ENCODE measurements at places on chromosomes 5 and 9. TPM values are rescaled to one million over a fixed set of nuclear protein-coding genes. Genes with fewer than 3 reads are reported as not detected.

The TAL2 gene
- total RNA-seq = 8.6 TPM

The DMRTA1 gene
- total RNA-seq = 1.9 TPM

The DUSP1 gene
- total RNA-seq = 301 TPM

The SPEF2 gene
- 20.0 TPM for total RNA-seq

GRCh38 chr5:133203317-133204305 is 151.8 kb downstream of the HSPA4 start:
- no peak for DNase-seq

DNA sequence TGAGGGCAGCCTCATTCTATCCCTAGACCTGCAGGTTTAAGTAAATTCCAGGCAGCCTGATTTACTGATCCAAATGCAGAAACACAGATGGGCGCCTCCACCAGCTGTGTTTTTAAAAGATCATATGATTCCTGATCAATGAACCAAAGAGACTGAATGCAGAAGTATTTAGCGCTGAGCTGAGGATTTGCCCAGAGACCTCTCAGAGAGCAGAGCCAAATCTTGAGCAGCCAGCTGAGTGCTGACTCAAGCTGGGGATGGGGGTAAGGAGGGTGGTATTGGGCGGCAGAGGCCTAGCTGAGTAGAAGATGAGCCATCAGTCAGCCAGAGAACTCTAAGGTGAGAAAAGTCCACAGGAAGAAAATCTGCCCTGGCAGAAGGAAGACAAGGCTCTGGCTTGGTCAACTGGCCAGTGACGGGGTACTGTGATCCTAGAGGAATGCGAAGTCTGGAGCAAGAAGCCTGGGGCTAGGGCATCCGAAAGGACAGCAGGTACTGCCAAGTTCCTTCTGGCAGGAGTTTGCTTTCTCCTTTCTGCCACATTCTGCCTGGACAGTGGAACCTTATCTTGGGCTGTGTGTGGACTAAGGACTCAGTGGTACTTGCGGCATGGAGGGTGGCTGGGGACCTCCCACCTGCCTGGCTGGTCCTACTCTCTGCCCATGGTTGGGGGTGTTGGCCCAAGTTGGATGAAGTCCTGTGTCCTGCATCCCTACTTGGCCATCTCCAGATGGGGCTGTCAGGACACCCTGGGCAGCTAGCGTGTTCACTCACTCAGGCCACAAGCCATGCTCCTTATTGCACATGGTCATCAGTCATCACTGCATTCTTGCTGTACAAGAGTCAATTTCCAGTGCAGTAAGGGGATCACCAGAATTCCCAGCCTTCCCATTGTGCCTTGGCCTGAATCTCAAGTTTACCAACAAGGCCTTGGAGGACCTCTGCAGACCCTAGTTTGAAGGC is 34.5 kb upstream of the CDKN2AIPNL start:
- DNase-seq = no peak

GRCh38 chr9:34501889-34502425 is 20.8 kb downstream of the ENHO start:
- DNase-seq = peak; percentile 92

DNA sequence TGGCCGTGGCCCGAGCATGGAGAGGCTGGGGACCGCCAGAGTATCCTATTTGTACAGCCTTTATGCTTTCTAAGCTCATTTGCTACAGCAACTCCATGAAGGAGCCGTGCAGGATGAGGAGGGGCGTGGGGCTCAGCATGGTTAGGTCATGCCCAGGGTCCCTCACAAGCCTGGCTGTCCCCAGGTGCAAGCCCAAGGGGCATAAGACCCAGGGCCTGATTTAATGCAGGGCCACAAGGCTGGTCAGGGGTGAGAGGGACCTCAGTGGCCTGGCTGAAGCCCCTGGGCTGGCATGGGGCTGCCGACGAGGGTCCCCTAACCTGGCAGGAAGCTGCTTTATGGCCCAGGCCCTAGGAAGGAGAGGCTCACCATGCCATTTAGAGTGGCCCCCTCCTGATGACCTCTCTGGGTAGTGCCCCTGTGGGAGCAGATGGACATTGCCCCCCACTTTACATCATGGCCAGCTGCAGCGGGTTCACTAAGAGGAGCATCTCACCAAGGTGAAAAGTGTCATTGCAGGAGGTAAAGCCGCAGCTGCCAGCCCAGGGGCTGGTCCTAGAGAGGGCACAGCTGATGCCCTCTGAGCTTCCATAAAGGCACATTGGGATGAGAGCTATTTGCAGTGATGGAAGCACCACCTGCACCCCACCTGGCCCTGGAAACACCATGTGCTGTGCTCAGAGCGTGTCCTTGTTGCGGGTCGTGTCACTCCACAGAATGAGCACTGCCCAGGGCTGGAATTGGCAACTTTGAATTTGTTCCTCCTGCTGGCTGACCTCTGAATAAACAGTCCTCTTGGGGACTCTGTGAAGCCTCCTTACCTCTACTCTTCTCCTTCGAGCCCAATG is 58.9 kb downstream of the ZNF618 start:
- DNase-seq = no peak

- no peak for DNase-seq
These were observed 979 bp downstream of the CCNB1 start for GRCh38 chr5:69167929-69168328.

DNA sequence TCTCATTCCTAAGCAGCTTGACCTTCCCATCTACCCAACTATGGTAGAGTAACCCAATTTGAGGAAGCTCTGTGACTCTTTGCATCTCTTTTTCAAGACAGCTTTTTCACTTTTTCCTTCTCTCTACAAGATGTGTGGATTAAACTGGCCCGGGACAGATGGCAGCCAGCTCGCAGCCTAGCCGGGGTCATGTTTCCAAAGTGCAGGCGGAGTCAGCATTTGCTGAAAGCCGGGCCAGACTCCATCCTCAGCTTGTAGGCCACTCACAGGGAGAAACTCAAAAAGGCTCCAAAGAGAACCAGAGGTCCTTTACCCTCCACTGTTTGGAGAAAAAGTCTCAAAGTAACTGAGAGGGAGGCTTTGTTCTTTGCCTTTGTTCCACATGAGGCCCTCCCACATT is 286.8 kb upstream of the PANK3 start:
- peak; percentile 75 for DNase-seq

DNA sequence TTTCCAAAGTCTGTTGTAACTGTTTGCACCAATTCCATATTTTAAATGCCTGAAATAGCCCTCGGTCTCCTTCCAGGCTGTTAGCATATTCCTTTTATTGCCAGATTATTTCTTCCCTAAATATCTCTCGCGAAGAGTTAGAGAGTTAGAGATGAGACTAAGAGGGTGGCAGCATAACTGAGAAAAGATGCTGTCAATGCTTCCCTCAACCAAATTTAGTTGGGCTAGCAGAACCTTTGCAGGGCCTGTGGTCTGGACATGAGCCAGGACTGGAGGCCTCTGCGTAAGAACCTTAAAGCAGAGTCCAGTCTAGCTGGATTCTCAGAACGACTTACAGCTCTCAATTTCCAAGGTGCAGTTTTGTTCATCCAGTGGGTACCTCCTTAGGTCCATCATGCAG is 135.9 kb downstream of the GABRB2 start:
- no peak for DNase-seq

GRCh38 chr5:120958877-120959485 is 494.9 kb downstream of the PRR16 start:
- no peak for DNase-seq

DNA sequence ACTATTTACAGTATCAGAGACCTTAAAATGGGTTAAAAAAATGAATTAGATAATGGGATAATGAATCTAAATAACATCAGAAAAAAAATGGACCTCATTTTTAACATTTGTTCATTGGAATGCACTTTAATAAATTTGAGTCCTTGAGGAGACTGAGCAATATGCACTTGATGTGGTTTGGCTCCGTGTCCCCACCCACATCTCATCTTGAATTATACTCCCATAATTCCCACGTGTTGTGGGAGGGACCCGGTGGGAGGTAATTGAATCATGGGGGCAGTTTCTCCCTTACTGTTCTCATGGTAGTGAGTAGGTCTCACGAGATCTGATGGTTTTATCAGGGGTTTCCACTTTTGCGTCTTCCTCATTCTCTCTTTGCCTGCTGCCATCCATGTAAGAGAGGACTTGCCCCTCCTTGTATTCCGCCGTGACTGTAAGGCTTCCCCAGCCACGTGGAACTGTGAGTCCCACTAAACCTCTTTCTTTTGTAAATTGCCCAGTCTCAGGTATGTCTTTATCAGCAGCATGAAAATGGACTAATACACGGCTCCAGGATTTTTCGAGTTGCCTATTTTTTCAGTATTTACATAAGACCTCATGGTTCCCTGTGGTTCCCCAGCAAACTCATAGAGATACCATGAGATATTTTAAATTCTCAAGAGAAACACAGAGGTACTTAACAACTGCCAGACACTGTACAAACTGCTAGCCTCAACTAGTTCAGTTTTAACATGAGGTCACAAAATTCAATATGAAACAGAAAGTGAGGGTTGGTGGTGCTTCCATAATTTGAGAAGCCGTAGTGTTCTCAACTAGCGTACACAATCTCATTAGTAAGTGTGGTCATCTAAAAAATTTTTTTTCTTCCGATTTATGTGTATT is 128.3 kb downstream of the TLE1 start:
- DNase-seq = no peak

GRCh38 chr5:36505021-36505420 is 101.4 kb upstream of the SLC1A3 start:
- DNase-seq = no peak

DNA sequence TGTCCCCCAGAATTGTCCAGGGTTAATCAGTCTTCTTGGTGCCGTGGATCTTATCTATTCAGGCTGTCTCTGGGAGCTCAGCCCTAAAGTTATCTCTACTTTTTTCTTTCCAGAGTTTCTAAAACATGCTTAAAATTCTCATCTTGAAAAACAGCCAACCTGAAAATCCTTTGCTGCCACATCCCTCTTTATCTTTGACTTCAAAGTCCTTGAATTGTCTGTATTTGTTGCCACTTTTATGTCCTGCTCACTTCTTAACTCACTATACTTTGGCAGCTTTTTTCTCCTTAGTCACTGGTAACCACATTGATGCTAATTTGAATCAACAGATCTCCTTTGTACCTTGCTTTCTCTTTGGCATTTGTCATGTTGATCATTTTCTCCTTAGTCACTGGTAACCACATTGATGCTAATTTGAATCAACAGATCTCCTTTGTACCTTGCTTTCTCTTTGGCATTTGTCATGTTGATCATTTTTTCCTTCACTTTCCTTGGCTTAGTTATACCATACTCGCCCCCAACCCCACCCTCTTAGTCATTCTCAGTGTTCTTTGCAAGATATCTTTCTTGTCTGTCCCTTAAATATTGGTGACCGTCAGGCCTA is 8.5 kb downstream of the DMXL1 start:
- no peak for DNase-seq

DNA sequence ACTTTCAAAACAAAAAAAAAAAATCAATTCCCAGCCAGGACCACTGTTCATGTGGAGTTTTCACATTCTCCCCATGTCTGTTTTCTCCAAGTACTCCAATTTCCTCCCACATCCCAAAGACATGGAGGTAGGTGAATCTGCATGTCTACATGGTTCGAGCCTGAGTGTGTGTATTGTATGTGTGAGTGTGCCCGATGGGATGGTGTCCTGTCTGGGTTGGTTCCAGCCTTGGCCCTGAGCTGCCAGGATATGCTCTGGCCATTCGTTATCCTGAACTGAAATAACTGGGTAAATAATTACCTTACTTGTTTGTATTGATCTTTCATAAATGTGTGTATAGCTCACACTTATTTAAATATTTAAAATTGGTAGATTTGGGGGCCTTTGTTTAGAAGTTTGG is 452.3 kb upstream of the RORB start:
- DNase-seq = no peak

DNA sequence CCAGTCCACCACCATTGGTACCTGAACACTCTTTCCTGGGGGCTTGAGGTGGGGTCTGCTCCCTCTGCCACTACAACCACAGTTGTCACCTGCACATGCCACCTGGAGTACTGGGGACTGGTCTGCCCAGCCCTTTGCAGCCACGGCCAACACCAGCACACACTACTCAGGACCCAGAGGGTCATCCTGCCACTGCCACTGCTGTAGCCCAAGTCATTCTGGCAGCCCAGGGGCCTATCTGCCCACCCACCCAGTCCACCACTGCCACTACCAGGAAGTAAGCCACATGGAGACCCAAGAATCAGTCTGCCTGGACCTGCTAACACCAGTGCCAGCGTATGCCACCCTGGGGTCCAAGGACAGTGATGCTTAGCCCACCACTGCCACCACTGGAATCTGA is 302.4 kb upstream of the TRPC7 start:
- DNase-seq = no peak

DNA sequence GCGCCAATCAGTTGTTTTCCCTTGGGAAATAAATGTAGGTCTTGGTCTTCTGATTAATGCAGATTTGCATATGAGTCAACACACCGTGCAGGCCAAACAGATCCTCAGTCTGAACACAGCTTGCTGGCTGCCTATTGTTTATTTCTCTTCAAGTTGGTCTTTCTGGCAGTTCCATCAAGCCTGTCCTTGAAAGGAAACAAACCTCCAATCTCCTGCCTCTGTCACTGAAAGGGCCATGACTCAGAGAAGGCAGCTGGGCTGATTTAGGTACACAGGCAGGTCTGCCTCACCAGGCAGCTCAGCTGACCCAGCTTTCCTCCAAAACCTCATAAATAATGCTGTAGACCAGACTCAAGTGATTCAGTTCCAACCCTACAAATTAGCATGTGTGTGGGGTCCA is 175.9 kb downstream of the MAN2A1 start:
- DNase-seq = no peak

DNA sequence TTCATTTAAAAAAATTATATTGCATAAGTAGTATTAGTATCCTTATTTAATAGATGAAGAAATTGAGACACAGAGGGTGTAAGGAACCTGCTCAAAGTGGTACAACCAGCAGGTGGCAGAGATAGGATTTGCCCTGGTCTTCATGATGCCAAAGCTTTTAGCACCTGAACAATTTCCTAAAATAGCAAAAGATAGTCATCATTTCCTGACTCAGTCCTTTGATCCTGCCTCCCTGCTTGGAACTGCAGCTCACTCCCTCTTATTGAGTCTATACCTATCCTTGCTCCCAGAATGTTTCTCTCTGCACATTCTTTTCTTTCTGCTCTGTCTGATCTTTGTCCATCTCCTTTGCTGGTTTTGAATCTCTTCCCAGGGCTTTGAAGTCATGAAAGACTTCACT is 155.8 kb downstream of the FRMD3 start:
- no peak for DNase-seq

DNA sequence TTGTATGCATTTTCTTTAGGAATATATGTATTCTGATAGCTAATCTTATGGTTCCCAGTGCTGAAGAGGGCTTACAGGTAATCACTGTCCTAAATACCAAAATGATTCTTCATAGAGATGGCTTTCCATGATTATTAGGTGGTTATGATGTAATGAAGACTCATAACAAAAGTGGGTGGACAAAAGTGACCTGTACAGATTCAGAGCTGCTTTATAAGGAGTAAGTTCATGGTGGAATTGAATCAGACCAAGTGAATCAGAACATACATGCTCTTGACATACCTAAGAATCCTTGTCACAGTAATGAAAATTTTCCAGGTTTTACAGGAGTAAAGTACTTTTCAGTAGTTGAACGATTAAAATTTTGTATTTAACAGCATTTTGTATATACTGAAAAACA is 105.6 kb downstream of the NIPBL start:
- DNase-seq = no peak

DNA sequence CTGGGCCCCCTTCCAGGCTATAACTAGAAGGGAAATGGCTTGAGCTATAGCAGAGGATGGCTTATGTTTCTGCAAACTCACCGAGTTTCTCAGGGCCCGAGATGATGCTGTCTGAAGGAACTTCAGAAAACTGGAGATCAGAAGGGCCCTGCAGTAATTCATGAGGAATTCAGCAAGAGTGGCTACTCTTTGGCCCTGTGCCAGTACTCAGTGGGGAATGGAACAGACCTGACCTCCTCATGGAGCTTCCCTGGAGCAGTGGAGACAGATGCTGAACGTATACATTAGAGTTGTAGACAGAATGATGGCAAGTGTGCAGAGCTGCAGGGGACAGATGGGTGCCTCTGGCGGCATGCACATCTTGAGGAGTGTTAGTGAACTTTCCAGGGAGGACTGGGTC is 17.3 kb upstream of the SMIM32 start:
- no peak for DNase-seq
